ENCODE measurements at places on chromosomes 2 and 18.

DNA sequence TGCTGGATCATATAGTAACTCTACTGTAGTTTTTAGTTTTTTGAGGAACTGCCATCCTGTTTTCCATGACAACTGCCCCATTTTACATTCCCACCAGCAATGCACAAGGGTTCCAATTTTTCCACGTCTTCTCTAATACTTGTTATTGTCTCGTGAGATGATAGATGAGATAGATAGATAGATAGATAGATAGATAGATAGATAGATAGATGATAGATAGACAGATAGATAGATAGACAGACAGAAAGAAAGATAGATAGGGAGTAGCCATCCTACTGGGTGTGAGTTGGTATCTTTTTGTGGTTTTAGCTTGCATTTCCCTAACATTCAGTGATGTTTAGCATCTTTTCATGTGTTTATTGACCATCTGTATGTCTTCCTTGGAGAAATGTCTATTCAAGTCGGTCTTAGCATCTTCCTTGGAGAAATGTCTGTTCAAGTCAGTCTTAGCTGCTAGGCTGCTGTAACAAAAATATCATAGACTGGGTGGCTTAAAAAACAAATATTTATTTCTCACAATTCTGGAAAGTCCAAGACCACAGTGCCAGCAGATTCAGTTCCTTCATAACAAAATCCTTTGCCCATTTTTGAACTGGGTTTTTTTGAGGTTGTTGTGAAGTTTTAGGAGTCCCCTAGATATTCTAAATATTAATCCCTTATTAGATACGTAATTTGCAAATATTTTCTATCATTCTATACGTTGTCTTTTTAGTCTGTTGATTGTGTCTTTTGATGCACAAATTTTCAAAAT lies 98.5 kb downstream of the BIN1 start:
- DNase-seq: no peak

GRCh38 chr2:106140913-106141312 lies 53.2 kb downstream of the UXS1 start:
- no peak for DNase-seq

GRCh38 chr2:240925568-240926515 lies 19.7 kb downstream of the CROCC2 start:
- DNase-seq: no peak

- no peak for DNase-seq
Observed at GRCh38 chr2:228479014-228479413, 297.5 kb upstream of the SPHKAP start.

GRCh38 chr2:224180810-224181209 lies 141.7 kb upstream of the SERPINE2 start:
- no peak for DNase-seq

DNA sequence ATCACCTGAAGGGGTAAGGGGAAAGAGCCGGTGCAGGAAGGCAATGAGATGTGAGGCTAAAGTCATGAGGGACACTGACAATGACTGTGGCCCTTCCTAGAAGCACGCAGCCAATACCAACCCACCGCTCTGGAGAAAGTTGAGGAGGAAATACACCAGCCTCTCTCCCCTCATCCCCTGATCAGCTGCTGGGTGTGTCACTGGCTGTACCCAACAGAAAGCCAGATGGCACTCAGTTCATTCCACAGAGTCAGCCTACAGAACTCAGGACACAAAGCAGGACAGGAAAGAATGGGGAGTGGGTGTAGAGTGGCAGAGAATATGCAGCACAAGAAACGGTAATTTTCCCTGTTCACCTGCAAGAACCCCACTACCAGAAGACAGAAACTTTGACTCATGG lies 29.7 kb downstream of the CCBE1 start:
- no peak for DNase-seq

- DNase-seq: no peak
Observed at GRCh38 chr2:231323316-231323715, 72.2 kb upstream of the B3GNT7 start.

- DNase-seq: no peak
Observed at GRCh38 chr2:44119878-44120277, 48.8 kb upstream of the PPM1B start.
